ENCODE measurements at places on chromosomes 16 and 17.

- DNase-seq = peak; percentile 12
Measured at GRCh38 chr16:63695347-63695746, 1426.5 kb downstream of the CDH11 start.

DNA sequence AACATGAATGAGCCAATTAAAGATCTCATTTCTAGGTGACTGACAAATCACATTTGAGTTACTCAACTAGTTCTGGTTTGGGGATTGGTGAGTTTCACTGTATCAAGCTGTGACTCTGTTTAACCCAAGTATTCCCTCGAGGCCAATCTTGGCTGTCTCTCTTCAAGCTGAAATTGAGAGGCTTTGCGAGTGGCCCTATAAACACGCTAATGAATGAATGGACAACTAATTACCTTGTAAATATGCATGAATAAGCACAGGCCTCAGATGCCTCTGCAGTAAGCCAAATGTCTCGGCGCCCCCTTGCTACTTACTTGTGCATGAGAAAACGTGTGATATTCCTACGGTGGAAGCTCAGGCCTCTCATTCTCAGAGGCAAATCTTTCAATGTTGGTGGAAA, 450.3 kb upstream of the PSMD7 start:
- DNase-seq = no peak

DNA sequence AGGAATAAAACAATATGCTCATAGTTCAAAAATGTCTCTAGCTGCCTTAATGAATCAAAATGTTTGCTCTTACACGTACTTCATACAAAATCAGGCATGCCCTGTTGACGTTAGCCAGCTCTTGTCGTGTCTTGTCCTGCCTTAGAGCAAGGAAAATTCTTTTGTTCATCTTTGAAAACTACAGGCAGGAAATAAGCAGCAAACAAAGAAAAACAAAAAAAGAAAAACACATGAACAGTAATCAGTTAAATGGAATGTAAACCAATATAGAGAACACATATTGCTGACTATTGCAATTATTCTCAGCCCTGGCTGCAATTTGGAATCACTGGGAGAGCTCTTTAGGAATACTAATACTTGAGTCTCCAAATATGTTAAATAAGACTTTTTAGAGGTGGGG, 1.7 kb downstream of the CAPNS2 start:
- DNase-seq = no peak

DNA sequence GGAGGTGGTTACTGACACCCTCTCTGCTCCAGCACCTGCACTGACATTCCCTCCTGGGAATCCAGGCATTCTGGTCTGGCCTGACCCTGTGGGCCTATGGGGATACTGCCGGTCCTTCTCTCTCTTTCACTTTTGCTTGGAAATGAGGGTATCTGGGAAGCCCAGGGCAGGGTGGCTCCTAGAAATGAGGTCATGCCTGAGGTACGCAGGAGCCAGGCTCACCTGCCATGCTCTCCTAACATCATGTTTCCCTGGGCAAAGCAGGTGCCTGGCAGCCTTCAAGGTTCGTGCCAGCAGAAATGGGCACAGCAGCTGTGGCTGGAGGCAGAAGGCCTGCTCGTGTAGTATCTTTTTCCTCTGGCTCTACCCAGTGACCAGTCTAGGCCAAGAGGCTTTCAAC, 3.3 kb downstream of the ITGA3 start:
- no peak for DNase-seq

- peak; percentile 34 for DNase-seq
Measured at GRCh38 chr16:75265911-75266701, 14.7 kb upstream of the BCAR1 start.

- no peak for DNase-seq
Measured at GRCh38 chr17:21034340-21035235, 8.2 kb downstream of the USP22 start.

- DNase-seq = no peak
Measured at GRCh38 chr17:29544066-29544465, 22.8 kb downstream of the ABHD15 start.

DNA sequence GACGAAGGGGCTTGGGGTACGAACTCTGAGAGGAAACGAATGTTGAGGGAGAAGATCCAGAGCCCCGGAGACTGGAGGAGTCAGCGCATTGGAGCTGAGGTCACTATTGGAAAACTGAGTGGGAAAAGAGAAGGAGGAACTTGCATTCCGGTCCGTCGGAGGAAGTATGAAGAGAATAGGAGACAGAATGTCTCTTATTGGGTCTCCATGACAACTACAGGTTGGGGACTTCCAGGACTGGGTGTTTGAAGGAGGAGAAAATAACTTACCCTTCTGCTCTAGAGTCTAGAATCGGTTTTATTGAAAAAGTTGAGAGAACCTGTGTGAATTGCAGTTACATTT, 537 bp downstream of the GOSR1 start:
- DNase-seq = no peak

GRCh38 chr16:78147911-78148401, 48.5 kb downstream of the WWOX start:
- no peak for DNase-seq

DNA sequence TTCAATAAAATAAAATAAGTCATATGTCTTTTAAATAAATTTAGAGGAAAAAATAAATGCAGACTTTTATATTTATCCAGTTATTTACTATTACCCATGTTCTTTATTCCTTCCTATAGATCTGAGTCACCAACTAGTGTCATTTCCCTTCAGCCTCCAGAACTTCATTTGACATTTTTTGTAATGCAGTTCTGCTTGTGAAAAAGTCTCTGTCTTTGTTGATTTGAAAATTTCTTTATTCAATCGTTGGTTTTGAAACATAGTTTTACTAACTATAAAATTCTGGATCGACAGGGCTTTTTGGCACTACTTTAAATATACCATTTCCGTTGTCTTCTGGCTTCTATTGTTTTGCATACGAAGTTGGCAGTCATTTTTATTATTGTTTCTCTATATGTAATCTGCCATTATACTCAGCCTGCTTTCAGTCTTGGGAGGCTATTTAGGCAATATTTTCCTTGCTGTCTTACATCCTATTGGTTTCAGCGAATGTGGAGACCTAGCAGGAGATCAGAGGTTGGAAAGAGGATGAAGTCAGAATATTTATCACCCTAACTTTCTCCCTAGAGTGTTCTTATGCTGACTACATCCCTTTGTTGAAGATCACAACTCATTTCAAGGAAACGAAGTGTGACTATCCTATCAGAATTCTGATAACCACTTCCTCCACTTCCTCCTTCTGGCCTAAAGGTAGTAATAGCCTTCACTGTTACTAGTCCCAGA, 42.0 kb upstream of the SLC6A2 start:
- DNase-seq = no peak

- no peak for DNase-seq
Measured at GRCh38 chr16:19114359-19115147, 789 bp downstream of the ITPRIPL2 start.

GRCh38 chr17:31309556-31309955, 4.3 kb downstream of the EVI2B start:
- DNase-seq = no peak

DNA sequence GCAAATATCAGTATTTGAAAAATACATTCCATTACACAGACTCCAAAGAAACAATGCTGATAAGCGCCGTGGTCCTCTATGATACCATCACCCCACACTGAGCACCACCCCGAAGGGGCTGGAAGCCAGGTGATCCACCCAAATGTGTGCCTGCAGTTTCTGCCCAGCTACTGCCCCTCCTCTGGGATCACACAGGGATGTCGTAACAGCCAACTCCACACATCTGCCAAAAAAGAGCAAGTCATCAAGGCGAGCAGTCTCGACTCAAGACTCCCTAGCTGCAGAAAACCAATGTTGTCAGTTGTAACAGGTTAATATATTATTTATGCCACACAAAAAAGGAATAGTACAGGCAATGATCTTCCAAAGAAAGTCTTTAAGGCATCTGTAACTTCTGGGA, 21.0 kb downstream of the CYB5D2 start:
- DNase-seq = no peak

- no peak for DNase-seq
Measured at GRCh38 chr17:45792995-45793755, 9.1 kb downstream of the CRHR1 start.

GRCh38 chr16:84244728-84245127, 4.9 kb upstream of the KCNG4 start:
- DNase-seq = no peak
